ENCODE measurements at places on chromosomes 16 and 17.

DNA sequence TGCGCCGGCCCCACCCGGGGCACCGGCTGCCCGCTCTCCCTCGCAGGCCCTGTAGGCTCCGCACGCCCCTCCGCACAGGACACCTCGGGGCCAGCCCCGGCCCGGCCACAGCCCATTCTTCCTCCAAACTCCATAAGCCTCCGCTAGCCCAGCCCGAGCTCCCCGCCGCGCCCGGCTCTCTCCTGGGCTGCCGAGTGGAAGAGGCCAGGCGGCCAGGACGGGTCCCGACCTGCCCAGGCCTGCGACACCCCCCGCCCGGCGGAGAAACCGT, 397 bp downstream of the NCOR1 start:
- DNase-seq: peak; percentile 18

- no peak for DNase-seq
These were observed 9.0 kb downstream of the PITPNM3 start for GRCh38 chr17:6547336-6547735.

GRCh38 chr17:43170140-43170765, 761 bp upstream of the NBR1 start:
- DNase-seq: peak; percentile 79

GRCh38 chr17:72396121-72396520, 275.3 kb downstream of the SOX9 start:
- DNase-seq: no peak

DNA sequence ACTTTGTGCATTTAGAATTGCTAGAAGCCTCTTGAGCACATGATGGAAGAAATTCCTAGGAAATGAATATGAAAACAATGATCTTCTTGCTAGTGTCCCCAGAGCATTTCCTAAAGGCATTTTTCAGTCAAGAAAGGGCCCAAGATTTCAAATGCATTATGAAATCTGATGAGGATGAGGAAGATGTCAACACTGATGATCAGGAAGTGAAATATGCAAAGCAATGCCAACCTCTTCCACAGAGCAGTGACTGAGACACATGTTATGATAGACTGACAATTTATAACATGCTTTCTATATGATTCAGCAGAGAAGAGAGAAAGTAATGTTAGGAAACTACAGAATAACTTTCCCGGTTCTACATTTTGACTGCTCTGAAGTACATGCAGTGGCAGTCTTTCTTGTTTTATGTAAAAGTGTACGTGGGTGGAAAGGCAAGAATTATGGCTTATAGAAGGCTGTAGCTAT, 859.1 kb upstream of the GOT2 start:
- DNase-seq: no peak

Measured in activated CD4-positive, alpha-beta T cell treated with anti-CD3 and anti-CD28 coated beads for 1 hour (primary cell).